ENCODE measurements at places on chromosomes 4 and X.

DNA sequence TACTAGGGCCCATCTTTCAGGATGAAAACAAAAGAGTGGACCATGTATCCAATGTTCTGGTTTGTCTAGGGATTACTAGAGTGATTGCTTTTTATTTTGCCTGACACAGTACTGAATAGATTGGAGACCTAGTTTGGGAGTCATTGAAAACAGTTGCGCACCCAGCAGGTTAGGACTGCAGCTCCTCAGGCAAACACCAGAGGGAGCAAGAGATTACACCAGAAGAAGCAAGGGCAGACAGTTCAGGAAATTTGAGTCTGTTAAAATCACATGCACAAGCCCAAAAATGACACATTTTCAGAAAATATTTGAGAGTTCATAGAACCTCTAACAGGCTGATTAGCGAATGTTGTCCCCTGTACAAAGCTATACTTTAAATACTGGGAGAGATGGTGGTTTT lies 55.6 kb downstream of the CYLC1 start:
- no peak for DNase-seq

DNA sequence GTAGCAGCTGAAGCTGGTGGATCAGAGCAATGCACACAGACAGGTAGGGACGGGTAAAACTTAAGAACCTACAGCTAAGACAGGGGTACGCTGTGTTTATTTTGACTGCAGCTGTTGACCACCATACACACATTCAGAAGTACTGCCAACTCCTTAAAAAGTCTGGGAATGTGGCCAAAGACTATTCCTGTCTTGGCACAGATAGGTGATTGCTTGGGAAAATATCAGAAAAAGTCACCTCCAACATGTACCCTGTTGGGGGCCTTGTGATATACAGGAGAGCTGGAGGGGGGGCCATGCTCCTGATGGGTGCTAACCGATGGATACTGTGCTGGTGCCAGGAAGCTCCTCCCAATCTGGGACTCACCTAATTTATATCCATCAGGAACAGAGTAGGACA lies 121.2 kb downstream of the VCX2 start:
- DNase-seq: no peak

DNA sequence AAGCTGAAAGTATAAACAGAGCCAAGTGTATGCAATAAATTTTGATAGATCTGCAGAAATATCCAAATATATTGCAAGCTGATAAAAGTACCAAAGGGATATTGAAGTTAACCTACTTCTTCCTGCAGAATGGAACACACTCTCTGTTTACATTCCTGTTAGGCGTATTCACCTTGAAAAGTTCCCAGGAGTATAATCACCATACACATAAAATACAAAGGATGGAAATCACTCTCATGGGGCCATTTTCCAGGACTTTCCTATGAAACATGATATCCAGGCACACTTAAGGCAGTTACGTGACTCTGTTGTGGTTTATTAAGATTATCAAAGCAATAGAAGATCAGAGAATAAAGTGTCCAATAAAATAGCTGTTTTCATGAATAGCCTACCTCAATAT lies 1142.3 kb downstream of the NLGN4X start:
- DNase-seq: no peak

- DNase-seq: no peak
Measured at GRCh38 chrX:108307132-108308085, 130.8 kb downstream of the COL4A6 start.

- no peak for DNase-seq
Measured at GRCh38 chrX:37627602-37628001, 56.1 kb downstream of the LANCL3 start.

DNA sequence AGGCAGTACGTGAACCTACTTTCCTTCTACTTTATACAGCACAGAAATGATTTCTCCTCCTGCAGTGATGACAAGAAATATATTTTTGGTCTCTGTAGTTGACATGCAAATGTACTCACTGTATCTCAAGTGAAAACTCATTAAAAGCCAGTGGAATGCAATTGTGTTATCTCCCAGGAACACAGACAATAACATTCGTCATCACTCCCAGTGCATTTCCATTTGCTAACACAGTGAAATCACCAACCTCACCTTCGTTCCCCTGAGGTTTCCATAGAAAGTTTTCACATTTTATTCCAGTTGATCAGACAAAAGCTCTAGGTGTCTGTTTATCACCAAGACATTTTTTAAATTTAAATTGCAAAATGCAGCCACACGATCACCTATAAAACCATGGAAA lies 2.5 kb upstream of the SPANXD start:
- DNase-seq: no peak

- DNase-seq: no peak
Measured at GRCh38 chr4:132587626-132588025, 561.5 kb upstream of the PCDH10 start.

DNA sequence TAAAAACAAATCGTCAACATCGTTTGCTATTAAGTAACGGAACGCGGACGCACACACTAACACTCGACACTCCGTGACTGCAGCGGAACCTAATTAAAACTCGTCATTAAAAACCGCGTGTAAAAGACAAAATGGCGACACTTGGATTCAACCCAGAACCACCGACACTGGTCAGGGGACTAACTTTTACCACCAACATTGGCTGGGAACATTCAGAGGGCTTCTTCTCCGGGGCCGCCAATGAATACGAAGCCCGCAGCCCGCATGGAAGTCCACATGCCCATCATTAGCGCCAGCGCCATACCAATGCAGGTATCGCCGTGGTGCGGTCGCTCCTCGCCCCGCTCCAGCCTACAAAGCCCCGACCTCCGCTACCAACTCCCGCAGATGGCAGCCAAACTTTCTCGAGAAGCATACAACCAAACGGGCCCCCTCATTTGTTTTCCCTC lies 498 bp downstream of the RBMX start:
- peak; percentile 3 for DNase-seq

GRCh38 chr4:186958726-186959350 lies 235.2 kb upstream of the FAT1 start:
- no peak for DNase-seq

- no peak for DNase-seq
Measured at GRCh38 chrX:3697220-3697684, 16.2 kb downstream of the PRKX start.

DNA sequence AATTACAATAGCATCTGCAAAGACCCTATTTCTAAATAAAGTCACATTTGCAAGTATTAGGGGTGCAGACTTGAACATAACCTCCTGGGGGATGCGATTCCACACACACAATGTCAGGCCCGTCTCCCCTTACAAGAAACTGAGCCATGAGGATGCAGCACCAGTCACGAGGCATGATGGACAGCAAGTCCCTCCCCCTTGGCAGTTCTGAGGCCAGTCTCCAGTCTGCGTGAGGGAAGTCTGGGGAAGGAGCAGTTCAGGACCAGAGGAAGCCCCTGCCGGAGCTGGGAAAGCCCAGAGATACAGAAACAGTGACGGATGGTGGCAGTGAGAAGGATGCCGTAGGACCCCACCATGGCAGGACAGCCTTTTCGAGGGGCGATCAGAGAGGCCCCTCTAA lies 9.4 kb downstream of the FAM53A start:
- DNase-seq: no peak

GRCh38 chr4:7797330-7797729 lies 142.3 kb downstream of the AFAP1 start:
- DNase-seq: no peak

- no peak for DNase-seq
Measured at GRCh38 chr4:101018836-101019235, 328.5 kb downstream of the PPP3CA start.

DNA sequence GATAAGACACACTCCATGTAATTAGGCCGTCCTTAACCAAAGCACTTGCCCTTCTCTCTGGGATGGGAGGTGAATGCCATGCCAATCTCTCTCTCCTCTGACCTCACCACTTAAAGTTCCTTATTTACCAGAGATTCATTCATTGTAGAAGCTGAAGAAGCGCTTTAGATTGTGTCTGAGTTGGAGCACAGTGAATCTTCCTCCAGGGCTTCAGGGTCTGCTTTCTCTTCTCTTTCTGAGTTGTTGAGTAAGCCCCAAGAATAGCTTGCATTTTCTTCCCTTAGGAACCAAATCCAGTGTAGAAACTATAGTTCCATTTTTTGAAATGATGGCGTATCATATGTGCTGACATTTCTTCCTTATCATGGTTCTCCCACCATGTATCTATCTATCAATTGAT lies 104.5 kb upstream of the MAML3 start:
- no peak for DNase-seq

- peak; percentile 42 for DNase-seq
Measured at GRCh38 chrX:48891402-48892288, 5.9 kb downstream of the TIMM17B start.

GRCh38 chr4:85491527-85491926 lies 16.6 kb downstream of the ARHGAP24 start:
- no peak for DNase-seq

GRCh38 chr4:121564840-121565375 lies 131.9 kb downstream of the ANXA5 start:
- no peak for DNase-seq

GRCh38 chrX:110852180-110852579 lies 56.6 kb upstream of the CHRDL1 start:
- no peak for DNase-seq

GRCh38 chr4:29805916-29806480 lies 914.2 kb upstream of the PCDH7 start:
- DNase-seq: no peak

GRCh38 chr4:115292320-115293092 lies 179.1 kb upstream of the NDST4 start:
- no peak for DNase-seq

- DNase-seq: no peak
Measured at GRCh38 chrX:150848914-150849365, 49.5 kb downstream of the CD99L2 start.

DNA sequence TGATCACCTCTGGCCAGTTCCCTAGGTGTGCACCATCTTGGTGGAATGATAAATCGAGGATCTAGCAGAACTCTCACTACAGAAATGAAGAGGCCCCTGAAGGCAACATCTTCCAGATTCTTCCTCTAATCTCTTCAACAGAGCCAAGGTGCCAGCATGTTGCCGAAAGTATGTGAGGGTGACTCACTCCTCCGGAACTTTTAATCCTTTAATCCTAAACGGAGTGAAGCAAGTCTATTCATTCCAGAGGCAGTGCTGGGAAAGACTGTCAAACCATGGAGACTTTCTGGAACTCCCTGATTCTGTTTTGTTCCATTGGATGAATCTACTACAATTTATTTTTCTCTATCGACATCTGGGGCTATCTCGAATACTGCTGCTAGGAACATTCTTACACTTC lies 68.7 kb downstream of the SUPT20HL2 start:
- no peak for DNase-seq

DNA sequence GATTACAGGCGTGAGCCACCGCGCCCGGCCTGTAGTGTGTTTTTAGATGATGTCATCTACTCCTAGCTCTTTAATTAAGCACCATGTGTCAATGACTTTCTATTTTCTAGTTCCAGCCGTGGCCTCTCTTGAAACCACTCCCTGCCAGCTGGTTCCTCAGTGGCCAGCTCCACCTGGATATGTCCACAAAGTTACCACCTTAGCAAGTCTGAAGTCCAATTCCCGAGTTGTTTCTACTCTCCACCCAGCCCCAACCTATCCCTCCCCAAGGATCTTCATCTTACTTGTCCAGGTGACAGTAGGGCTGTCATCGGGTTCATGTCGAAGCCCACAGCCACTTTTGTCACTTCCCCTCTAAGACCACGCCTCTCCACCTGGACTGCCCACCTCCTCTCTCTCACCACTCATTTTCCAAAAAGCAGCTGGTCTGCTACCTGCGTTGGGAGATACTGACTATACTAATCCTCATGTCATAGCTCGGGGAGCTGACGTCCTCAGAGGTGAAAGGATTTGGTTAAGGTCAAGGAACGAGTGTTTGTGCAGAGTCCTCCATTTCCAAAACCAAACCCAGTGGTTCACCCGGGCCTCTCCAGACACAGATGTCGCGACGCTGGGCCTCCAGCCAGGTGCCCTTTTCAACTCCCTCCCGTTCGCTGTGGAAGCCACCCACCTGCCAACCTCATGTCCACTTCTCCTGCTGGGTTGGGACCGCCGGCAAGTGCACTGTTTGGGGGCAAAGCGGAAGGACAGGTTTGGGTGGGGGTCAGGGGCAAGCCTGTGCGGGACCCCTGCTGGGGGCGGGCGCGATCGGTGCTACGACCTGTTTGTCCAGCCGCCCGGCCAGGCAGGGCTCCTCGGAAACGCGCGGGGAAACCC lies 704 bp downstream of the FAM3A start:
- no peak for DNase-seq

DNA sequence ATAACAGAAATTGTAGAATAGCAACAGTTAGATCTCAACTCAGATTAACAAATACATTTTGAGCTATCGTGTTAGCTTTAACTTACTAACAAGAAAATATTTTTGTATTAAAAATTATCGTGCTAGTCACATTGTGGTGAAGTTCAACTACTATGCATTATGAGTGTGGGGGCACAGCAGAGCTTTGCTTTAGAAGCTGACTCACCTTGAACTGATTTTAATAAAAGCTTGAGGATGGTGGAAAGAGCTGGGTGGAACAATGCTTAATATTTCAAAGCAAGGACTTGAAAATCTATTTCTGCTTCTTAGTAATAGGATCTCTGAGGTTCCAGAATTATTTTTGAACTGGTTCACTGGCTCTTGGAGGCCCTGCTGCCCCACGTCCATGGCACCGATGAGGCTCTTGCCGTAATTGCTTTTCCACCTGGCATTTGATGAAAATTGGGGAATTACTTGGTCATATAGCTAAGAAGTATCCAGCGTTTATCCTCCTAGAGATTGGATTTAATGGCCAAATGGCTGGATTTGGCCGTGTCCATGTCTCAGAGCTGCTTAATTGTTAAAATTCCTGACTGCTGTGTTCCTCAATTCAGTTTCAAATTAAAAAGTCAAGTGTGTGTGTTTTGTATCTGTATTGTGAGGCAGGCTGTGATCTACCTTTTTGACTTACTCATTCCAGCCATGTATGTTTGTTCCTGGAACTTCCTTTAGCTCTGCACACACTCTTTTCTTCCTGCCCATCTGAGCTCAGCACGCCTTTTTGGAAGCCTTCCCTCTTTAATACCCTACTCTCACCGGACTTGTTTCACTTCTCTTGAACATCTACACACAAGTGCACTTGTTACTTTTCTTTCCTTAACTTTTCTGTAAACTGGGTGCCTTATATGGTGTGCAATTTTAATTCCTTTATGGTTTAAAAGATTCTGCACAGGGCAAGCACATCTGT lies 66.6 kb upstream of the LIMCH1 start:
- DNase-seq: no peak

DNA sequence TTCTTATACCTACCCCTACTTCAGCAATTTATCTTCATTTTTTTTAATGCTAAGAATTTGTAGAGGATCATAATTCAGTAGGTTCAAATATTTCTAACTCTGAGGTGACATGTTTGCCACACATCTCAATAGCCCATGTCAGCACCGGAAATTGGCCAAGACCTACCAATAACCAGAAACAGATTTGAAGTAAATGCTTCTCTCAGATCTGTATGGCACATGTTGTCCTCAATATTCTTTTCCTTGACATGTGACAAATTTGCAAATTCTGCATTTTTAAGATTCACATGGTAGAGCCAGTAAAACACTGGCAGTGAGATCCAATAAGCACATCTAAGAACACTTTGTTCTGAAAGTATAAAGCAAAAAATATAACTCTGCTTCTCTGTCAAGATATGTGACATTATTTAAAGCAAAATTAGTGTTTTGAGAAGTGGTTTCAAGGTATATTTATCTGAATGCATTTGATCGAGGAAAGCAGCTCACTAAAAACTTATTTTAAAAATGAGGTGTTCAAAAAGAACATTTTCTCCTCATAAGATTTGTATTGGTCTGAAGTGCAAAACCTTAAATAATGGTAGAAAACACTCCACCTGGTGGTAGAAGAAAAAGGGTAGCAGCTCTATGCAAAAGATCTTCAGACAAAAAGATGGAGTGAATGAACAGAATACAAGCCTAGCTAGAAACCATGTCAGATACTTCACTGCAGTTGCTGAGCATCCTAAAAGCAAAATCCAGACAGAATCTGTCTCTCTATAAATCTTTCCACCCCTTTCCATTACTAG lies 513.8 kb upstream of the FAM241A start:
- DNase-seq: no peak

Measured in activated CD8-positive, alpha-beta memory T cell treated with anti-CD3 and anti-CD28 coated beads for 1 hour (primary cell).